ENCODE measurements at places on chromosomes 6 and 20.

GRCh38 chr6:111157412-111157811 is 70.1 kb downstream of the SLC16A10 start:
- DNase-seq: no peak

DNA sequence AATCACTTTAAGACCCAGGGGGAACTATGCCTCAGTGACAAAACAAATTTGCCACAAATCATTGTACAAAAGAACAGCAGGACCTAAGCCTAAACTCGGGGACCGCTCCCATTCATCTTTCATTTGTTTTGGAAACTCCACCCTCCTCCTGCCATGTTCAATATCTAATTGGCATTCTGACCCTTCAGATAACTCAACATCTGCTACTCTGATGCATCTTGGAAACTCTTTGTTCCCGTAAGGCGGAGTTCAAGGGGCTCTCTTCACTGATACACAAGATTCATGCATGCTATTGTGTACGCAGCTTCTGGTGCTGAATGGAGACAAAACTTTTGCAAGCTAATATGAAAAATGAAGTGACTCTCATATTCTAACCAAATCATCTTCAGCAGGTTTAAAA is 187.6 kb downstream of the ZFP64 start:
- no peak for DNase-seq

DNA sequence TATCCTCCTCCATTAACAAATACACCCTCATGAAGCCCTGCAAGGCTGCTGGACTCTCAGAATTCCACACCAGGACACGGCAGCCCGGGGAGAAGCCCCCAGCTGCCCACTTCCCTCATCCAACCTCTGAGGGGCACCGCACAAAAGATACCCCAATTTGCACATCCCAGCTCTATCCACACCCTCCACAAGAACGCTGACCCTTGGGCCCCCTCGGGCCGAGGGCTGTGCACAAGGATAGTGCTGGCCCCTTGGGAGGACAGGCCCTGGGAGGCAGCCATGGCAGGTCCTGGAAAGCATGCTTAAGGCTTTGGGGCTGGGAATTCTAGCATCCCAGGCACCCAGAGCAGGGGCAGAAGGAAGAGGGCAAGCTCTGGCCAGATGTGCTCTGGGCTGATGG is 112.8 kb upstream of the PRND start:
- DNase-seq: no peak

GRCh38 chr20:51876313-51876940 is 74.1 kb upstream of the SALL4 start:
- DNase-seq: no peak

DNA sequence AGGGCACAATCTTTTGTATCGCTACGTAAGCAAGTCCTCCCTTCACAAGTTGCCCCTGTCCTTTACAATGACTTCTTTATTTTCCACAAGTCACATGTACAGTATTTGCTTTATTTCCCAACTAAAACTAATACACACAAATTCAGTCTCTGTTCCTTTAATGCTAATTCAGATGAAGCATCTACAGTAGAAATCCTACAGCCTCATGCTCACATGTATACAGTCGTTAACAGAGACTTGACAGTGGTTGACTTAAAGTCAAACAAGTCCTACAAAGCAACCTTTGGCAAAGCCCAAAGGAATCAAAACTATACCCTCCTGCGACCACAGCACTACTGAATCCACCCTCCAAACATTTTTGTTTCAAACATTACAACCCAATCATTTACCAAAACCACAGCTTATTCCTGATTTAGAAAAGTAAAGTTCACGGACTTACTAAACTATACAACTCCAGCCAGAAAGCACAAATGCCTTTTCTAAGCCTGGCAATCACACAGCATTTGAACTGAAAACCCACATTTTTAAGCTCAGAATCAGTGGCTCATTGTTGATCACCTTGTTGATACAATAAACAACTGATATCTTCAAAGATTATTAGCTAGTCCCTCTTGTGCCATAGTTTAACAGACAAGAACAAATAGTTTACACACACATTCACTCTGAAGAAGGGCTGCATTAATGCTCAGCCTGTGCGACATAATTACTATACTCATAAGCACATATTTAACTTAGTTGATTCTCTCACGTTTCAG is 70.9 kb upstream of the NHSL1 start:
- no peak for DNase-seq

DNA sequence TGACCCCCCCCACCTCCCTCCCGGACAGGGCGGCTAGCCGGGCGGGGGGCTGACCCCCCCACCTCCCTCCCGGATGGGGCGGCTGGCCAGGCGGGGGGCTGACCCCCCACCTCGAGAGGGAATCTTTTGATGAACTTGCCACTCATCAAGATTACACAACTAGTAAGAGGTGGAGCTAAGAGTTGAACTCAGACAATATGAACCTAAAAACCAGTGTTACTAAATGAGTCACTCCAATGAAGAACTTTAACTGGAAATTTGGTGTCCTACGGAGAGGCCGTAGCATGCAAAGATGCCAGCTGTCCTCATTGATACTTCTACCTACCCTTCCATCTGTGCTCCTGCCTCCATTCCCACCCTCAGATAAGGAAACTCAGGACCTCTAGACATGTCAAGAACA is 42.8 kb downstream of the PFDN4 start:
- DNase-seq: no peak

GRCh38 chr20:53975761-53976160 is 94.6 kb downstream of the BCAS1 start:
- no peak for DNase-seq

- DNase-seq: no peak
These were observed 99.8 kb upstream of the ASCC3 start for GRCh38 chr6:100980949-100981348.

GRCh38 chr6:89932245-89932802 is 38.1 kb downstream of the GJA10 start:
- DNase-seq: no peak

DNA sequence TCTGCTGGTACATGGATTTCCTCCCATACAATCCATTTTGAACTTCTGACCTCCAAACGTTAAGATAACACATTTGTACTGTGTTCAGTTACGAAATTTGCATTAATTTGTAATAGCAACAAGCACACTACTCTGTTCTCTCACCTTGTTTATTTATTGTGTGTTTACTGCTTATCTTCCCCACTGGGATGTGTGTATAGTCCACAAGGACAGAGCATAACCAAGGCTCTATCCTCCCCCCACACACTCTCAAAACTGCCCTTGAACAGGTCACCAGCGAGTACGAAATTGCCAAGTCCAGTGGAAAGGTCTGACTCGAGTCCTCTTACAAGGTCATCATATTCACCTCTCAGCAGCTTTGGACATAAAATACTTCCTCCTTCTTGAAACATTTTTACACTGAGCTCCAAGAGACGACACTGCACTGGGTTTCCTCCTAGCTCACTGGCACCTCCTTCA is 18.6 kb downstream of the ADTRP start:
- no peak for DNase-seq

DNA sequence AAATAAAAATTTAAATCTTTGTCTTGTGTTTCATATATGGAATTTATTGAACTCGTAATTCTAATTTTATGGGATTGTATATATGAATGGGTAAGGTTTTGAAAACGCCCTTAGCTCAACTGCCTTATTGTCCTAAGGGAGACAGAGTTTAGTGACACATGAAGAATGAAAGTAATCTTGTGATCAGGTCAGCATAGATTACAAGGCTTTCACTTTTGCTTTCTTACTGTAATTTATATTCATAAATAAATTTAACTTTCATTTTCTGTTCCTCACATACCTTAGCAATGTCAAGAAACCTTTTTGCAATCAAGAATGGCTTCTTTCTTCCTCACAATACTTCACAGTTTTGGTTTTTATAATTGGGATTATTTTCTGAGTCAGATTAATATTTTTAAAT is 14.4 kb downstream of the KPNA5 start:
- no peak for DNase-seq

- DNase-seq: no peak
These were observed 2.0 kb downstream of the XKR7 start for GRCh38 chr20:31969991-31970390.

DNA sequence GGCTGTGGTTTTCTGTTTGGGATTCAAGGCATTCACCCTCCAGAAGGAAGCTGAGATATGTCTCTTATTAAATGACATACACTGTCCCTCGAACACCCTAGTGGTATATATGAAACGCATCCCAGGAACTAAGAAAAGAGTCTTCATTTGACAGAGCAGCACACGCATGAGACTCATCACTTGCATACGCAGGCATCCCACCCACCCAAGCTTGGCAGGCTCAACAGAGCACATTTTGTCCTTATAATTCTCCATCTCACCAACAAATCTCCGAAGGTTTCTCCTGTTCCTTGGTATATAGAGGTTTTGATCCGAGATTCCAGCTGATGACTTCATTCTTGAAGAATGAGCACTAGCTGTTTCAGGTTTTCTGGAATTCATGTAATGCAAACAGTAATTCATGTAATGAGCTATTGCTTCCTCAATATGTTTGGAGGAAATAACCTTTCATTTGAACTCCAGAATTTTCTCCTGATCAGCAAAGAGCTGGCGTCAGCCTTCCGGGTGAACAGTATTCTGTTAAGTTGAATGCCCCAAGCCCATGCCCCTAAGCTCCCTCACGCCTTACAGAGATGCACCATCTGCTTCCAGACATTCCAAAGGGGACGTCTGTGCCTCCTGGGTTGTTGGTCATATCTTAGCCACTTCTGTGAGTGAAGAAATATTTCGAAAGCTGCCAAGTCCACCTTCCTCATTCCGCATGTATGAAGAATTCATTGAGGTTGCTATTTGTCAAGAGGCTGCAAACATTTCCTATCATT is 66.0 kb upstream of the CDH4 start:
- peak; percentile 62 for DNase-seq

DNA sequence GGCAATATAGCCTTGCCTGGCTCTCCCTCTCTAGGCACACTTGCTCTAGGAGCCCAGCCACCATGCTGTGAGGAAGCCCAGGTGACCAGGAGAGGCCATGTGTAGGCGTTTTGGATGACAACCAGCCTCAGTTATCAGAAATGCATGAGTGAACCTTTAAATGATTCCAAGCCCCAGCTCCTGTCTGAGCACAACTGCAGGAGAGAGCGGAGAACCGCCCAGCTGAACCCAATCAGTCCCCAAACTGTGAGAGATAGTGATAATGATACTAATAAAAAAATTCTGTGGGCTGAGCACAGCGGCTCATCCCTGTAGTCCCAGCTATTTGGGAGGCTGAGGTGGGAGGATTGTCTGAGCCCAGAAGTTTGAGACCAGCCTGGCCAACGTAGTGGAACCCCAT is 83.8 kb upstream of the TOX2 start:
- no peak for DNase-seq

DNA sequence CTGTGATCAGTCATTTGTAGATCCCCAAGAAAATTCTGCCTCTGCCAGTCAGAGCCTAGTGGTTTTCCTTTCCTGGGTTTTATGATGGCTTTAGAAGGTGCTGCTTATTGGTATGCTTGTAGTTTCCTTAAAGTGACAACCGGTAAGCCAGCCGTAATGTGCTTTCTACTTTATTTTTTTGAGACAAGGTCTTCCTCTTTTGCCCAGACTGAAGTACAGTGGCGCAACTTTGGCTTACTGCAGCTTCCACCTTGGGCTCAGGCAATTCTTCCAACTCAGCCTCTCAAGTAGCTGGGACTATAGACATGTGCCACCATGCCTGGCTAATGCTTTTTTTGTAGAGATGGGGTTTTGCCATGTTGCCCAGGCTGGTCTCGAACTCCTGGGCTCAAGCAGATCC is 23.5 kb downstream of the MCM8 start:
- DNase-seq: no peak

DNA sequence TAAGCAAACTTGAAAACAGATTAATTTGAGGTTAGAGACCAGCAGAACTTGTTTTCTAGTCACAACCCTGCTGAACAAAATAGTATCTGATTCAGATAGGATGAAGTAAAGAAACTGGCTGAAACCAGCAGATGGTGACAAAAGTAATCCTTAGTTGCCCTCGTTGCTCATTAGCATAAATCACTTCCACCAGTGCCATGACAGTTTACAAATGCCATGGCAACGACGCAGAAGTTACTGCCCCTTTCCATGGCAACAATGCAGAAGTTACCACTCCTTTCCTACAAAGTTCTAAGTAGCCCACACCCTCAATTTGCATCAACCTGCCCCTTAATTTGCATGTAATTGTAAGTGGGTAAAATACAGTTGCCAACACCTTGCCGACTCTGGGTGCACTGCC is 23.7 kb downstream of the SNRPB start:
- no peak for DNase-seq

- DNase-seq: no peak
These were observed 9.2 kb downstream of the TGM3 start for GRCh38 chr20:2305029-2305428.

GRCh38 chr20:14360416-14360815 is 23.0 kb upstream of the FLRT3 start:
- DNase-seq: no peak

- DNase-seq: no peak
These were observed 4.2 kb upstream of the NCR3 start for GRCh38 chr6:31597006-31597405.

DNA sequence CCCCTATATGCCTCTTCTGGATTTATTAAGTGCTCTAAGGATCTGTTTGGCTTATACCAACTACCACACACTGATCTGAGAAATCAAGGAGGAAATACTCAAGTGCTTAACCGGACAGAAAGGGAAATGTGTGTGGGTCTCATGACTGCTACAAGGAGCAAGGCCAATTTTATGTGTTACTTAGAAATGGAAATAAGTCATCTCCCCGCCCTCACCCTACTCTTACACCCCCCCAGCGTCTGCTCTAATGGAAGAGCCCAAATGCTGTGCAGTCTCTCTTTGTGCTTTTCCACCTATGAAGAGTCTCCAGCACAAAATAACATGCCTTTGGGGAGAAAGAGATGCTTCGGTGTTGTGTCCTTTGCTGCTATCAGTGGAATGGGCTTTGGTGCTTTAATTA is 428.8 kb upstream of the ARID1B start:
- no peak for DNase-seq

DNA sequence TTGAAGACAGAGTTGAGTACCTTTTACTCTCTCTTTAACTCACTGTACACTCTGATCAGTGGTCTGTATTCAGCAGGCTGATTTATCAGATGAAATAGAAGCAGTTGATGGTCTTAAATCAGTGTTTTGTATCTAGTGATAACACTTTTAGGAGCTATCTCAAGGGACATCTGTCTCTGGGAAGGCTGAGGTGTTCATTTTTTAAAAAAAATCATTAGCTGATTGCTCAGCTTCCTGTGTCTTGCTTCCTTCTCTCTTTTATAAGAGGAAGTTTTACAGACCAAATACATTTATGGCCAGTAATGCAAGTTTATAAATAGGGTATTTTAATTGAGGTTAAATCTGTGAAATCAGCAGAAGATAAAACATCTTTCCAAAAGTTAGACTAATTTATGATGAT is 12.0 kb upstream of the CCDC170 start:
- no peak for DNase-seq

- no peak for DNase-seq
These were observed 120.5 kb downstream of the CD164 start for GRCh38 chr6:109261811-109262210.

DNA sequence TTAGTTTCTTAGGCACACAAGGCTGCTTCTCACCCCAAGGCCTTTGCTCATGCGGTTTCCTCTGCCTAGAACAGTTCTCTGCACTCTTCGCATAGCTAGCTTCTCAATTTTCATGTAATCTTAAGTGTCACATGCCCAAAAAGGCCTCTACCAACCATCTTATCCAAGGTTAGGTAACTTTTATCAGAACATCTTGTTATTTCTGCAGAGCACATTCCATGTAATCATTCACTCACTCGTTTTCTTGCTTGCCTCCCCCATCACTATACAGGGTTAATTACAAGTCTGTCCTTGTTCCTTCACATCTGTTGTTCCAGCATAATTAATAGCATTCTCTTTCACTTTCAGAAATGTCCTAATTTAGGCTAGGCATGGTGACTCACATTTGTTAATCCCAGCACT is 53.8 kb downstream of the NCOA6 start:
- DNase-seq: no peak

All from H54 (cell line).